Urinary bladder (tissue), 4 donors: ENCODE measurements at places on chromosomes 5 and 9. TPM values are rescaled to one million over a fixed set of nuclear protein-coding genes. Genes with fewer than 3 reads are reported as not detected.

FKBP15 gene
- polyA plus RNA-seq = 18.2 TPM

DNA sequence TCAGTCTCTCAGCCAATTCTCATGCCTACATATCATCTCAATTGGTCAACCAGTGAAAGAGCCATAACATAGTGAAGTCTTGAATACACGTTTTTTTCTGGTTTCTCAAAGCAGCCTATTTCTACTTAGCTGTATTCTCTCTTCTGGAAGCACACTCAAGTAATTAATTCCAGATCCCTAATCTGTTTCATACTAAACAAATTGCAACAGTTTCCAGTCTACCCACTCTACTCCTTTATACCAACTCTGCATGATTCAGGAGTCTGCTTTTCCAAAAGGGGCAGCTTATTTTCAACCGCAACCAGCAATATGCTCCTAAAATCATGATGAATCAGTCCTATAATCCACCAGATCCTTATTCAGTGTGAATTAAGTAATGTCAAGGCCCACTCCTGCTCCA lies 211.7 kb downstream of the TLE1 start:
- no peak for DNase-seq

GRCh38 chr9:112819635-112820496 lies 69.3 kb downstream of the SNX30 start:
- DNase-seq = peak; percentile 46

ANKRD31 gene
- polyA plus RNA-seq = 0.05 TPM

DNA sequence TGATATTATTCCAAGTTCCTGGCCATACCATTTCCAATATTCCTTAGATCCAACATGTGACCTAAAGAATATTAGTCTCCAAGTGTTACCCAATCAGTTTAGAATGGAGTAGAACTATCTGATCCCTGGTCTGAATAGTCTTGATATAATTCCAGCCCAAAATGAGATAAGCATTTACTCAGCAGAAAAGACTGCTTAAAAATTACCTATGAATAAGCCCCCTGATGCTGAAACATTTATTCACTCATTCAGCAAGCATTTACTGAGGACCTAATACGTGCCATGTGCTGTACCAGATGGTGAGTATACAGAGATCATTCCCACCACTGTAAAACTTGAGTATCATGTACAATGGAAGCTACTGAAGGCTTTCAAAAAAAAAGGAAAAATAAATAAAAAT lies 157.0 kb downstream of the FAM114A2 start:
- DNase-seq = no peak

SPINK13 gene
- not detected for polyA plus RNA-seq

- DNase-seq = no peak
Measured at GRCh38 chr5:107919361-107919760, 248.6 kb upstream of the EFNA5 start.

DNA sequence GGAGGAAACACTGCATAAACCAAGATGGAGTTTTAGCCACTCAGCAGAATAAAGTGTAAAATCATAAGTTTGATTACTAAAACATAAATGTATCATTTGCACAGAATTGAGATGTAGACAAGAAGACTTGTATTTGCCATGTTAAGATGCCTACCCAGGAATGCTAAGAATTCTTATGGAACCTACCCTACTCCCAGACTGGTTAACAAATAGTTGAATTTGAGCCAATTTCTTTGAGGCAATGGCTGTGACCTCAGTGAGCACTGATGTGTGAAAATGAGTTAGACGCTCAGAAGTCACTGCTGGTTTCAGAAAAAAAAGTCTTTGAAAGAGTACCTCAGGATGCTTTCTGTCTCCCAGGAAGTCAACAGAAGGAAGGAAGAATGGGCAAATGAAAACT lies 95.6 kb downstream of the ESM1 start:
- DNase-seq = no peak

DNA sequence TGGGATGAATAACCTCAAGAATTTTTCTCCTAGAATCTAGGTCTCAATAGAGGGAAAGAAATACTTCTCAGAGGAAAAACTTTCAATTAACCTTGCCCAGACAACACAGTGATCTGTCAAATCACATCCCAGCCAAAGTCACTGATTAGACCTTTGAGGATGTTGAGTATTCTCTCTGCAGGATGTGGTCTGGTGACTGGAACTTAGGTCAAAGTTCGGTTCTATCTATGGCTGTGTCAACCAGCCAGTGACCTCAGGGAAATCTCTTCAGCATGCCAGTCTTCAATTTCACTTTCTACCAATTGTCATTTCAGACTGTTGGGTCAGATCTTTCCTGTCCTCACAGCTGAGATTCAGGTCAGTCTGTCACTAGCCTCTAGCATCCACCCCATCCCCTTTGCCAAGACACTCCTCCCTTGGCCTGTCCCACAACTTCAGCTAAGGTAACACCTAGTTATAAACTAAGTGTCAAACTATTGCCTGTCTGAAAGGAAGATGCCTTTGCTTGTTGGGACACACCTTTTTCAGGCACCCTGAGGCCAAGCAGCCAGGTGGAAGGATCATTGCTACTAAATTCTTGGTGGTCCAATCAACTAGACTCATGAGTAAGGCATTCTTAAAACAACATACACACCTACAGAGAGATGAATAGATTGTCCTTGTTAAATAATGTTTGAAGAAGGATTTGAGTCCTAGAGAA lies 156.3 kb upstream of the FST start:
- no peak for DNase-seq

DNA sequence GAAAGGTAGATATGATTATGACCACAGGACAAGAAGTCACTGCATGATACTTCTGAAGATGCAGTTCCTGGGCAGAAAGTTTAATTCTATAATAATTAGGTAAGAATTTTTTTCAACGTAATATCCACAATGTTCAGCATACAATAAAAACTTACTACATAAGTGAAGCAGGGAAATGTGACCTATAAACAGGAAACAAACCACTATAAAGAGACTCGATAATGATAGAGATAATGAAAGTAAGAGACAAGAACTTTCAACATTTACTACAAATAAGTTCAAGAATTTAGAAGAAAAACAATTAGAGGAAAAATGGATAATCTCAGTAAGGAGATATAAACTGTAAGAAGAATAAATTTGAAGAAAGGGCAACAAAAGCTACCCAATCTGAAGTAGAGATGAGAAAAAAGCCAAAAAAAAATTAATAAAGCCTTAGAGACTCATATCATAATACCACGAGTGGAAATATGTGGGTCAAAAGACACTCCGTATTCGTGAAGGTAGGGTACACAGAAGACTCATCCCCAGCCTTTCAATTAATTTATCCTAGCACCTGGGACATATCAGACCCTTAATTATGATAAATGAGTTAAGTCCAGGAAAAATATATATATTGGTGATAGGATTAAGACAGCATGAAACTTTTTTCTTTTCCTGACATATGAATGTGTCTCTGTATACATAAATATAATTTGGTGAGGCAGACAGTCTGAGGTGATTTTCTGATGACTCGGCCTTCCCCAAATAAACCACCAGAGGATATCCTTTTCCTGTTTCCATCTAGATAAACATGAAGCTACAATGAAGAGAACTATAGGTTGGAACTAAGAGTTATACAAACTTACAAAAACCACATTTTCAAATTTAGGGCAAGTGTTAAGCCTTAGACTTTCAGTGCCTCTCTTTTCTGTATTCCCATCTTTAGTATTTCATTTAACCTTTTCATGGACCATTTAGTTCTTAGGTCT lies 120.4 kb downstream of the RAPGEF6 start:
- DNase-seq = no peak

CLK4 gene
- 14.6 TPM for polyA plus RNA-seq

DNA sequence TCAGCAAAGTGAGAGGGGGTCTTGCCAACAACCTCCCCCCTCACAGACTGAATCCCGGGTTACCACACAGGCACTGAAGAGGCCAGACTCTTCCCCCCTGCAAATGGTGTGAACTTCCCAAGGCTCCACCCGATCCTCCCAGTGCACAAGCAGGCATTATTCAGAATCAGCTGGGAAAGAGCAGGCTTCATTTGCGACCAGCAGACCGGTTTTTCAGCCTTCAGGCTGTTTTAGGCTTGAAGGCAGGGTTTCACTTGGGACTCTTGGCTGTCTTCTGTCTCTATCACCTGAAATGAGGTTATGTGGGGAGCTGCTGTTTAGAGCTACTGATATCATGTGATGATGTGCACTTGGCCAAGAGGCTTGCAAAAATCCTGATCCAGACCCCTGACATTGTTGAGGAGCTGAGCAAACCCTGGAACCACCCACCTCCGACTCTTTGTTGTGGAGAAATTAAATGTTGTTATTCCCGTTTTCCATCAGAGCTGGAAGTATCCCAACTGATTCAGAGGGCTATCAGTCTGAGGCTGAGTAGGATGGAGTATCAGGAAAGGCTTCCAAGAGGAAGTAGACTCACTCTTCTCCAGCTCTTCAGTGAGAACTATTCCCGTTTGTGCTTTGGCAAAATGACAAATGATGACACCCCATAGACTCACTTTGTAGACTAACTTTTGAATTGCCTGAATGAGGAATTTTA lies 63.3 kb upstream of the ZFR start:
- DNase-seq = no peak

DNA sequence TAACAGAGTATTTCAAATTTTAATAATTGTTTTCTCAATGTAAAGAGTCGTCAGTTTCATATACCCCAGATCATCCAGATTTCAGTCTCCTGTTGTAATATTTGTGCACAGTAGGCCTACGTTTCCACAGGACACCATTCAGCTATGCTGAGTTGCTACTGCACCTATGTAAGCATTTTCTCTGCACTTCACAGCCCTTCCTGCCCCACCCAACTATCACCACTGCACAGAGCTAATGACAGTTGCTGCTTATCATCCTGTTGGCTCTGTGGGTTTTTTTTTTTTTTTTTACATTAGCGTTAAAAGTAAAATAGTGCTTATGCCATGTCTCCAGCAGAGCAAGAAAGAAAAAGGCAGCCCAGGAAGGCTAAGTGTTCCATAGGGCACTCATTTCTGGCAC lies 5.9 kb upstream of the PRKACG start:
- DNase-seq = no peak

DNA sequence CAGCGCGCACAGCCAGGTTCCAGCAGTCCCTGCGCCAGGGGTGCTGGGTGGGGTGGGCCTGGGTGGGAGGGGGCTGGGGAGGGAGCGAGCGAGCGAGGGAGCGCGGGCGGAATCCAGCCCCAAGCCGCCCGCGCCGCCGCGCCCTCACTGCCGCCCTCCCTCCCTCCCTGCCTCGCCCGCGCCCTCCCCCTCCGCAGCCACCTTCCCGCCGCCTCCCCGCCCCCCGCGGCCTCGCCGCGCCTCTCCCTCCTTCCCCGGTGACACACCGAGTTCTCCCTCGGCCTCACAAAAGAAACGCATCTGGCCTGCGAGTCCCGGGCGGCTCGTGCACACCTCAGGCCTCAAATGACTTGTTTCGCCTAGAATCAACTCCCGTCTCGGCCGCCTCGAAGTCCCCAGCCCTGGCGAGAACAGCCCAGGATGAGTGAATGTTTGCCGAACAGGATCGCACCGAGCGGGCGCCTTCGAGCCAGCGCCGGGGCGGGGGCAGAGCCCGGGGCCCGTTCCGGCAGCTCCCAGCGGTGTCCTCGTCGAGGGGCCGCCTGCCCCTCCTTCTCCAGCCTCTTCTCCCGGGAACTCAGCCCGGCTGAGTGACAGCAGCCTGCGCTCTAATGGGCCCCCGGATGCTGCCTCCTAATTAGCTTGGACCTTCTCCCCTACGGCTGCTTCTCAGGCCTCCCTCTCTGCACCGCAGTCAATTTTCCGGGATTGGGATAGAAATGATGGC lies 371 bp upstream of the PITX1 start:
- no peak for DNase-seq

TERT gene
- not detected for polyA plus RNA-seq

DNA sequence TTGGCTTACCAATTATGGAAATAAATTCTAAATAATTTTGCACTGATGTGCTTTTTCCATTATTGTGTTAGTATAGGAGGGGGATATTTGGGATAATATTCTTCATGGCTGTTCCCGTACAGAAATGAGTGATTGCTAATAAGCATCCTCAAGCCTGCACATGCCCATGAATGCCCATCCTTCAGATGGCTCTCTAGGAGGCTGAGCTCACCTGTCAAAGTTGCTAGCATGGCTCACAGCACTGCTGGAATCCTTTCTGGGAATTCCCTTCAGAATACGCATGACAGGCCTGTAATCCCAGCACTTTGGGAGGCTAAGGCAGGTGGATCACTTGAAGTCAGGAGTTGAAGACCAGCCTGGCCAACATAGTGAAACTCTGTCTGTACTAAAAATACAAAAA lies 124.1 kb downstream of the NXNL2 start:
- no peak for DNase-seq

- peak; percentile 61 for DNase-seq
Measured at GRCh38 chr5:32027717-32028458, 146.2 kb downstream of the GOLPH3 start.

TMEFF1 gene
- 0.24 TPM for polyA plus RNA-seq

- no peak for DNase-seq
Measured at GRCh38 chr5:42912184-42912798, 100.6 kb upstream of the SELENOP start.

- DNase-seq = peak; percentile 83
Measured at GRCh38 chr5:51383131-51384121, at the start of gene ISL1. Gene ISL1 (plus strand): TSS chr5:51383448. CDS start chr5:51383672, 224 bp downstream.

DNA sequence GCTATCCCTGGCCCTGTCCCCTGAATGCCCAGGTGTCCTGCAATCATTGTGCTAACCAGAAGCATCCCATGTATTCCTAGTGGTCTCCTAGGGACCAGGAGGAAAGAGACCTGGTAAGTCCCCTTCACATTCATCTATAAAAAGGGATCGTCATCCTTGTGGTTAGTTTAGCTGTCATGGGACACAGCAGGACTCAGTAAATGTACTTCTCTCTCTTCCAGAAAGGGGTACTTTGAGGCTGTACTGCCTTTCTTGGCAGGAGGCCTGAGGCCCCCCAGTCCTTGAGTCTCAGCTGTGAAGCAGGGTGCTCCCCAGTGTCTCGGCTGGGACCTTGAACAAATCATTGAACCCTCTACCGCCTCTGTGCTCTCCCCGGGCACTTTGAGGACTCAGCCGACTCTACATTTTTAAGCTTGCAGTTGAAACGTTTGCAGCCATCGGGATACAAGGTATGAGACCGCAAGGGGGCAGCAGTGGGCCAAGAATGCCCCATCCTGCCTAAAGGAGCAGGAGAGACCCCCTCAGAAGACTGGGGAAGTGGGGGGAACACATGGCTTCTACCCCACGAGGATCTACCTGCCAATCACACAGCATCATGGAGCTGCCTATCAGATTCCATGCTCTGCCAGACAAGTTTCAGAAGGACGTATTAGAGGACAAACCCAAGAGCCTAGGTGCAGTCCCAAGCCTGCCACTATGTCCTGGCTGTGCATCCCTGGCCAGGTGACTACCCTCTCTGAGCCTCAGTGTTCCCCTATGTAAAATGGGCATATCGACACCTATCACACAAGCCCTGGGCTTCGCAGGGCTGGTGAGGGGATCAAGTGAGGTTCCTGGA lies 2.4 kb upstream of the PHYKPL start:
- DNase-seq = no peak

- DNase-seq = no peak
Measured at GRCh38 chr5:143641549-143642355, 170.2 kb upstream of the HMHB1 start.

- no peak for DNase-seq
Measured at GRCh38 chr9:33993104-33993503, 55.6 kb downstream of the UBAP2 start.

ZNF300 gene
- polyA plus RNA-seq = 3.7 TPM

DNA sequence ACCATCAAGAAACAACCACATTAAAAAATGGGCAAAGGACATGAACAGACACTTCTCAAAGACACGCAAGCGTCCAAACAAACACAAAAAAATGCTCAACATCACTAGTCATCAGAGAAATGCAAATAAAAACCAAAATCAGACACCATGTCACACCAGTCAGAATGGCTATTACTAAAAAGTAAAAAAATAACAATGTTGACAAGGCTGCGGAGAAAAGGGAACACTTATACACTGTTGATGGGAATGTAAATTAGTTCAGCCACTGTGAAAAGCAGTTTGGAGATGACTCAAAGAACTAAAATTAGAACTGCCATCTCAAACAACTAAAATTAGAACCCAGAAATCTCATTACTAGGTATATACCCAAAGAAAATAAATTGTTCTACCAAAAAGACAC lies 80.4 kb downstream of the CAAP1 start:
- no peak for DNase-seq
